Left colon (tissue), 2 donors: ENCODE measurements at places on chromosomes 1 and 21.
A peak's percentile ranks its signal among the peaks of the same experiment; 100 is the strongest.

DNA sequence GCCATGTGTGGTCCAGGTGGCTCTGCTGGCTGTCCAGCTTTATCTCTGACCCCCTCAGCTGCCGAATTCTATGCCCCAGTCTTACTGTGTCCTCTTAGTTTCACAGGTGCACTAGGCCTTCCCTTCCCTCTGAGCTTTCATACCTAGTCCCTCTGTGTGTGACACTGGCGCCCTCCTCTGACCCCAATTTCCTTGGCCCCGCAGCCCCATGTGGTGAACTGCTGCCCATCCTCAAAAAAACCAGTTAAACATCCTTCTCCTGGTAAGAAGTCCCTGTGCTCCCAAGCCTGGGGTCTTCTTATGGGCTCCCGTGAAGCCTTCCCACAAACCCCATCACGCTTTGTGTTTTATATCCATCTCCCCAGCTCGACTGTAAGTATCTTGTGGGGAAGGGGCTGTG lies 93.9 kb upstream of the TSPAN2 start:
- peak; percentile 6 for DNase-seq

DNA sequence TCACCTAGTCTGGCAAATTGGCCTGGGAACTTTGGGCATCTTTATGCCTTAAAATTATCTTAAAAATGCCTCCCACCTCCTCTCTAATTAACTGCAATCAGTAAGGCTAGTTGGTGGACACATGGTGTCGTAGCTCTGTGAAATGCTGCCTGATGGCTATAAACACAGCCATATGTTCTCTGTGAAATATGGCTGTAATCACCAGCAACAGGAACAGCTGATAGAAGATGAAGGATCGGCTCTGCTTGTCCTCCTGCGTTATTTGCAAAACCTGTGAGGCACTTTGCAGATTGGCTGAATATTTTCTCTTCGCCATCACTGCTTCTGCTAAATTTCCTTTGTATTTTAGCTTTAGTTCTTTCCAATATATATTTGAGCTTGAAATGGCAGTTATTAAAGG lies 419.6 kb downstream of the RWDD3 start:
- DNase-seq, result no peak

GRCh38 chr1:1630965-1631781 lies 800 bp upstream of the MMP23B start:
- DNase-seq, result peak; percentile 20

DNA sequence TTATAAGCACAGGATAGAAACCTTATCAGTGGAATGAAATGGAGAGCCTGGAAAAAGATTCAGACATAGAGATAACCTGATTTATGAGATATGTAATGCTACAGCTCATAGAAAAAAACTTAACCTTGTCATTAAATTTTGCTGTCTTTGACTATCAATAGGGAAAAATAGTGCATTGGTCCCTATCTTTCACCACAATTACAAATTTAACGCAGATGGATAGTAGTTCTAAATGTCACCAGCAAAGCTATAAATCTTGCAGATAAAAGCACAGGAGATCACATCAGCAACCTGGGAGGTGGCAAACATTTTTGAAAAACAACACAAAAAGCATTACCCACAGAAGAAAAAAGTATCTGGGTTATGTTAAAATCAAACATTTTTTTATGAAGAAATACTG lies 831.6 kb downstream of the BRINP3 start:
- no peak for DNase-seq

GRCh38 chr21:37128076-37128475 lies 55.0 kb downstream of the TTC3 start:
- no peak for DNase-seq

DNA sequence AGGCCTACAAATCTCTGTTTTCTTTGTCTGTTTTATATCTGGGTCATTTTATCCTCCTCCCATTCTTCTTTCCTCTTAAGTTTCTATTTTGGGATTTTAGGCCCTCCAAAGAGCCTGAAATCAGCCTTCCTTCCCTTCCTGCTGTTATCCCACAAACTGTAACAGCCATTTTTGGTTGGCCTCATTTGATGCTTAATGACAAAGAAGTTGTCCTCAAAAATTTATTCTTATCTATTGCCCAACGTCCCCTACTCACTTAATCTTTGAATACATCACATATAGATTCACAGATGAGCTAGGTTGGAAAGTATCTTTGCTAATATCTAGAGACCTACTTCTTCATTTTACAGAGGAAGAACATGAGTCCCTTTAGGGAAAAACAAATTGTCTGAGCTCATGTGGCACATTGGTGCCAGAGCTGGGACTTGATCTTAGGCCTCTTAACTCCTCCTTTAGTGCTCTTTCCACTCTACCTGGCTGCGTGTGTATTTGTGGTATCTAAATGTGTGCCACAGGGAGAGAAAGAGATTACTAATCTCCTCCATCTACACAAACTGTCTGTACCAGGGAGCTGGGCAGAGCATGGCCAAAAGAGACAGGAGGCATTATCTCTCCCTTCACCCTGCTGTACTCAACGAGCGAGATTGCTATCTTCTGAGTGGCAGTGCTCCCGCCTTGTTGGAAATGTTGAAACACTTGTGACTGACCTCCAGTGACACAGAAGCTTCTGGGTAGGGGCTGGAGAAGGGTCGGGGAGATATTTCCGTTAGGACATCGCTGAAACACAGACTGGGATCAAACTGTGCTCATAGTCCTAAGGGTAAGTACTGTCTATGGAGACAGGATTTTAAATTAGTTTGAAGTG lies 30.1 kb downstream of the RHEX start:
- DNase-seq, result no peak

DNA sequence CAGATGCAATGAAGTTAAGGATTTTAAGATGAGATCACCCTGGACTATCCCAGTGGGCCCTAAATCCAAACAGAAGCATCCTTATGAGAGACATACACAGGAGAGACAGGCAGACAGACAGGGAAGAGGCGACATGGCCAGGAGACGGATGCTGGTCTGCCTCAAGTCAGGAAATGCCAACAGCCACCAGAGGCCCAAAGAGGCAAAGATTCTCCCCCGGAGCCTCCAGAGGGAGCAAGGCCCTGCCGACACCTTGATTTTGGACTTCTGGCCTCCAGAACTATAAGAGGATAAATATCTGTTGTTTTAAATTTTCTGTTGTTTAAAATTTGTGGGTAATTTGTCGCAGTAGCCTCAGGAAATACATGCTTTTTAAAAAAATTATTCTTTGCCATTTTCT lies 116.4 kb downstream of the GLIS1 start:
- DNase-seq, result no peak

DNA sequence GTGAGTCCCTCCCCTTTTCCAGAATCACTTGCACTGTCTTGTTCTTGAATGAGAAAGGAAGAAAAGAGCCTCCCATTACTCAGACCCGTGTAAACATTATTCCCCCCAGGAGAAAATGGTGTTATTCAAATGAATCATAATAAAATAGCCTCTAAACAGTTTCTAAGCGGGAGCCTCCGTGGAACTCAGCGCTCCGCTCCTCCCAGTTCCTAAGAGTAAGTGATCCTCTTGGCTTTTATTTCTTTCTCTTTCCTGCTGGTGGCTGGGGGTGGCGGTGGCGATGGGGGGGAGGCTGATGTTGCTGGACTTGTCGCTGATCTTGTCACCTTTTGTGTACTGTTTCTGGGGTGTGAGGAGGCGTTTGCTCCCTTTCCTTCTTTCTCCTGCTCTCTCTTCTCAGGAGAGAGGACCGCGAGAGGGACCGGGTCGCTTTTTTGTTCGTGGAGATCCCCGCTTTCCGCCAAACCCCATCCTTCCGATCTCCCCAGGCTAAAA lies 781 bp downstream of the PROX1 start:
- no peak for DNase-seq

DNA sequence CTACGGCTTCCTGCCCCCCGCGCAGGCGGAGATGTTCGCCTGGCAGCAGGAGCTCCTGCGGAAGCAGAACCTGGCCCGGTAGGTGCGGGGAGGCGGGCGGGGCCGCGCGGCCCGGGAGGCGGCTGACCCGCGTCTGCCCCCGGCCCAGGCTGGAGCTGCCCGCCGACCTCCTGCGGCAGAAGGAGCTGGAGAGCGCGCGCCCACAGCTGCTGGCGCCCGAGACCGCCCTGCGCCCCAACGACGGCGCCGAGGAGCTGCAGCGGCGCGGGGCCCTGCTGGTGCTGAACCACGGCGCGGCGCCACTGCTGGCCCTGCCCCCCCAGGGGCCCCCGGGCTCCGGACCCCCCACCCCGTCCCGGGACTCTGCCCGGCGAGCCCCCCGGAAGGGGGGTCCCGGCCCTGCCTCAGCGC lies 16.6 kb downstream of the NOC2L start:
- no peak for DNase-seq

DNA sequence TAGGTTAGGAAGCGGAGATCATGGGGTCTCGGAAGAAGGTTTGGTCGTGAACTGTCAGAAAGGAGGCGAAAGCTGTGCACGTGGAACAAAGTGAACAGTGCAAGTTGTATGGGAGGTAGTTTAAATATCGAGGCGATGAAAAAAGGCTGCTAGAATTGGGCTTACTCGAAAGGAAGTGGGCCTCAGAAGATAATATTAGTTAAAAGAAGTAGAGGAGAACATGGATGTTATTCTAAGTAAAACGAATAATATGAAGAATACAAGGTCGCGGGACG lies 571 bp downstream of the WDR3 start:
- no peak for DNase-seq

- no peak for DNase-seq
These were observed 11.0 kb downstream of the AGTRAP start for GRCh38 chr1:11746795-11747487.

GRCh38 chr21:41865002-41865777 lies 14.0 kb downstream of the PRDM15 start:
- no peak for DNase-seq

DNA sequence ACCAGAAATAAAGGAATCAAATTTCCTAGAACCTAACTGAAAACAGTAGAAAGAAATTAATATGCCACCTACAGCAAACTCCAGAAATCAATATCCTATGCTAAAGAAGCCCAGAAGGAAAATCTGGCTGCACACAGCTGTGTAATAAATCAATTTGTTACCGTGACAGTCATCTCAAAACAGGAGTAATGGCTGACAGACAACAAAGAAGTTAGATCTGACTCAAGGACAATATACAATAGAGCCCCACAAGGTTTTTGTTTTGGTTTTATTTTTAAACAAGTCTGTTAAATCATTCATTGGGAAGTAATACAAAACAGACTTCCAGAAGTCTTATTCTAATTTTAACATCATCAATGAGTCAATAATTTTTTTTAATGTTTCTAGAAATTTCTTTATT lies 168.4 kb downstream of the RERE start:
- no peak for DNase-seq

DNA sequence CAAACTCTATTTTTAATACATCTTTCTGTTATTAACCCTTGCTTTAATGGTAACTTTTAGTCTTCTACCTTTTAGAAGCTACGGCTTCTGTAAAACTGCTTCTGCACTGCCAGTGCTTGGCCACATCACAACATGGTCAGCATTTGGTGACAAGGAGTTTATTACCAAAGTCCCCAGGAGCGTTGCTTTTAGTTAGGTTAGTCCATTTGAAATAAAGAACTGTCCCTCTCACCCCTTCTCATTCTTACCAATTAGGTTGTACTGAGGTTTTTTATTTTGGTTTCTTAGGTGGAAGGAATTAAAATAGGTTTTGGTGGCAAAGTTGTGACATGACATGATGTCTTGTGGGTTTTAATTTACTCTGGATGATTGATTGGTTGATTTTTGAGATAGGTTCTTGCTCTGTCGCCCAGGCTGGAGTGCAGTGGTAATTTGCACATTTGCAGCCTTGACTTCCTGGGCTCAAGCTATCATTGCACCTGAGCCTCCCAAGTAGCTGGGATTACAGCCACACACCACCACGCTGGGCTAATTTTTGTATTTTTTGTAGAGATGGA lies 39.2 kb downstream of the SPEN start:
- DNase-seq, result no peak

DNA sequence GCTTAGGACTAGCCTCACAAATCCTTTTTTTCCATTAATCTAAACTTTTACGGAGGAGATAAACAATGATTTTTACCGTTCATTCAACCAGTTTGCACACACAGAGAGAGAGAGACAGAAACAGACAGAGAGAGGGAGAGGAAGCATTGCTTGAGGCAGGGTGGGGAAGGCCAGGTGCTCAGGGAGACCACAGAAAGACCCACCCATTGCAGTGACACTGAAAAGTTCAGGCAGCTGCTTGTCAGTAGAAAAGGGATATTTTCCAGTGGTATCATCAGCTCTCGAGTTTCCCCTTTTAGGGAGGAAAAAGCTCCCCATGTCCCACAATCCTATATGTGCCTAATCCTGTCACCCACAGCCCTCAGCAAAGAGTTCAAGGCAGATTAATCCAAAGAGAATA lies 27.2 kb downstream of the TCP10L start:
- no peak for DNase-seq

DNA sequence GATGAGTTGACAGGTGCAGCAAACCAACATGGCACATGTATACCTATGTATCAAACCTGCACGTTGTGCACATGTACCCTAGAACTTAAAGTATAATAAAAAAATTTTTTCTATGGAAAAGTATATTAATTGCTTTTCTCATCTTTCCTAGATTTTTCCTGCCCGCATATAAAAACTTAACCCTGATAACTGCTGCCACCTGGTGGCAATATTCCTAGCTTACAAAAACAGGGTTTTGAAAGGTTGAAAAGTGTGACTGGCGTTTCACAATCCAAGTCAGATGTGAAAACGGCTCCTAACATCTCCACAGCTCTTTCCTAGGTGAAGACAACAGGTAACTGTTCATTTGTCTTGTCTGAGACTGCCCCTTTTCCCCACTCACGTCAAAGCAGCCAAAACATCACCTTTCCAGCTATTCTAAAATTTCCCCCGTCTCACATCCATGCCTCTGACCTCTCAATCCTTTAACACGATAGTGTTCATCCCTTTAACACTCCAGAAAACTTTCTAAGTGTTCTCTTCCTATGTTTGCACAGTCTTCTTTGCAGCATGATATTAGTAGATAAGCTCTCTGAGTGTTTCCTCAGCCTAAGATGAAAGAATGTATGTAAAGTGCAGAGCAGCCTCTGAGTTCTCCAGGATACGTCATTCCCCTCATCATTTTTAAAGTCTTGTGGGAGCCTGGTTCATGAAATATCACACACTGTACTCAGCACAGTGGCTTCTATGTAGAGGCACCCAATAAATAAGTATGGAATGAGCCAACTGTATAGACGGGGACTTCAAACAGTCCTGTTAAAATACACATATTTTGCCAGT lies 27.5 kb downstream of the OVGP1 start:
- DNase-seq, result no peak
